Panc1 (cell line): ENCODE measurements at places on chromosomes 12 and 14. TPM values are rescaled to one million over a fixed set of nuclear protein-coding genes. Genes with fewer than 3 reads are reported as not detected.

DNA sequence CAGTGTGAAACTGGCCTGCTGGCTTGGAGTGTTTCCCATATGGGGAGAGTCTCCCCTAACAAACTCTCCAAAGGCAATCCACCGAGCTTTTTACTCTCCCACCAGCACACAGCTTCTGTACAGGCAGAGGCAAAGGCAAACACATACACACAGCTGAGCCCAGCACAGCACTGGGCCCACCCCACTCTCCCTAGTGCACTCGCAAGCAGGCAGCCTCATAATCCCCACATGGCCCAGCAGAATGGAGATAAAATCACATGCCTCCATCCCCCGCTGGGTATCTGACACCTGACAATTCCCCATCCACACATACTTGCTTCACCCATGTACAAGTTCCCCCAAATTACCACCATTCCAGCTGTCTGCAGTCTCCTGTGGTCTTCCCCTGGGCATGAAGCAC lies 3.4 kb downstream of the HOXC12 start:
- peak overlapping the region; percentile 89 for H3K27ac ChIP-seq
- peaks cover 59% of the 10 kb centered on the region for H3K4me1 ChIP-seq
- no peaks in the 10 kb centered on the region for H3K27me3 ChIP-seq
- no peak overlapping the region for H3K4me3 ChIP-seq
- no peak for DNase-seq
- 0 out of 2 replicates have a peak, but pooled peaks cover 2% of the 10 kb centered on the region for H3K36me3 ChIP-seq

KRT71 gene
- total RNA-seq = not detected

TSHR gene
- not detected for total RNA-seq

CLEC2B gene
- total RNA-seq = 2.4 TPM

CELA1 gene
- total RNA-seq = not detected

AQP5 gene
- 0.72 TPM for total RNA-seq
